Immature natural killer cell (primary cell): ENCODE measurements at places on chromosomes 1 and 21.

DNA sequence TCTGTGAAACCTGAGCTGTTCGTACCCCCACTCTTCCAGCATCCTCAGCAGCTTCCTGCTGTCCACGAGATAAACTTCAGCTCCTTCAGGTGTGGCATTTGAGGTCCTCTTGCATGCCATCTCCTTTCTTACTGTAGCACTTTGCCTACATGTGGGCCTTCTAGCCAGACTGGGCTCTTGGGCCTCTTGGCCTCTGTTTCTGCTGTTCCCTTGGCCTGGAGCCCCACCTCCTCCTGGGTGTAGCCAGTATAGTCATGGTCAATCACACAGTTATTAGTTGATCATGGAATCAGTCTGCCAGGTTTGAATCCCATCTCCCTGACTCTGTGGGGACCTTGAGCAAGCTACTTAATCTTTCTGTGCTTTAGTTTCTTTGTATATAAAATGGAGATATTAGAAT lies 26.4 kb downstream of the TMEM53 start:
- no peak for DNase-seq

DNA sequence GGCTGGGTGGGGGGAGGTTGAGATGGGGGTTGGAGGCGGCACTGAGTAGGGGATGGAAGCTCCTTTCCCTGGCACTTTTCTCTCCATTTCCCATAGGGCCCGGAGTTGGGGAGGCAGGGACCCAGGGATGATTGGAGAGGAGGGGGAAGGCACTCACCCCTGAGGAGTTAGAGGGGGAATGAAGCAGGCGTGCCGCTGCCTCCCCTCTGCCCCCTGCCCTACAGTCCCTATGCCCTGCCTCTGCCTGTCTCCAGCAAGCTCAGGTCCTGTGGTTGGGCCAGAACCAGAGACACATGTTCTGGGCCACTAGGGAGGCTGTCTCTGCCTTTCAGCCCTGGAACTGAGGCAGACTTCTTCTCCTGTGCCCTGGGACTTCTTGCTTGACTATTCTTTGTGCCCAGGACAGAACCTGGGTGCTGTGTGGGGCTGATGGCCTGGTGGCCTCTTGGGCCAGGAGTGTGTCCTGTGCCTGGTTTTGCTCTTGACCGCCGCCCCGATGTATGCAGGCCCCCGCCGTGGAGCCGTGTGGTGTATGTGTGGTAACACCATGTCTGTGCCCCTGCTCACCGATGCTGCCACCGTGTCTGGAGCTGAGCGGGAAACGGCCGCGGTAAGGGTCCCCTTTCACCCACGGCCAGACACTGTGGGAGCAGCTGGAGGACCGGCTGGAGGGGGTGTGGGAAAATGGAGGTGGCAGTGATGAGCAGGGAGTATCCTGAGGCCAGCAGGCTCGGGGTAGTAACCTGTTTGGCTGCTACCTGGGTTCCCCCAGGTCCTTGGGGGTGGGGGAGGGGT lies 1.4 kb downstream of the LYPLA2 start:
- no peak for DNase-seq

GRCh38 chr21:29433366-29434059 lies 134.8 kb downstream of the BACH1 start:
- no peak for DNase-seq

- no peak for DNase-seq
Measured at GRCh38 chr21:43198376-43198775, 29.6 kb downstream of the CRYAA start.

DNA sequence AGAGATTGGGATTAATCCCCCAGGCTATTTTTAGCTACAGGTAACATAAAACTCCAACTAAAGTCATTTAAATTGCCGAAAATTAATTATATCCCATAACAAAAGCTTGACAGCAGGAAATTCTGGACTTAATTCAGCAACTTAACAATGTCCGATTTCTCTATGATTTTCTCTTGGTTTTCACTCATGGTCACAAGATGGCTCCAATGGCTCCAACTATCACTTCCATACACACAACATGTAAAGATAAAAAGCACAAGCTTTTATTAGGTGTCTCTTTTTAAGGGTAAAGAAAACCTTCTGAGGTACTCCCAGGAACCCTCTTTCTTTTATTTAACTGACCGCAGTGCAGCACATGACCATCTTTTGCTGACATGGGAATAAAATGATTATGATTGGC lies 363.5 kb upstream of the PTBP2 start:
- no peak for DNase-seq
